ENCODE measurements at places on chromosomes 2 and 18. TPM values are rescaled to one million over a fixed set of nuclear protein-coding genes. Genes with fewer than 3 reads are reported as not detected.

- DNase-seq, result no peak
These were observed 26.0 kb downstream of the EIF2AK3 start for GRCh38 chr2:88601286-88601685.

DNA sequence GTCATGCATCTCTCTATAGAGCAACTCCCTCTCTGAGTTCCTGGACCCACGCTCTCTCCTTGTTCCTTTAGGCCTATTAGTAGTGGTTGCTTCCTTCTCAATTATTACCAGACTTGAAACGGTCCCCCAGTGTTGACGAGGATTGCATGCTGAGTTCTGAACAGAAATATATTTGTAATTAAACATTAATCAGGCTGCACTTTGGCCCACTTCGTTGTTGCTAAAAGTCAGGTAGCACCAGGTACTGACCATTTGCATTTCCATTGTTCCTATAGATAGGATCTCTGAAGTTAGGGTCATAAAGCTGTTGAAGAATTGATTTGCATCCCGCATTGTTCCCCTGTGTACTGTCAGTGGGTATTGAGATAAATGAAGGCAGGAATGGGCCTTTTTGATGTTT, 36.9 kb upstream of the TTR start:
- DNase-seq, result no peak

DNA sequence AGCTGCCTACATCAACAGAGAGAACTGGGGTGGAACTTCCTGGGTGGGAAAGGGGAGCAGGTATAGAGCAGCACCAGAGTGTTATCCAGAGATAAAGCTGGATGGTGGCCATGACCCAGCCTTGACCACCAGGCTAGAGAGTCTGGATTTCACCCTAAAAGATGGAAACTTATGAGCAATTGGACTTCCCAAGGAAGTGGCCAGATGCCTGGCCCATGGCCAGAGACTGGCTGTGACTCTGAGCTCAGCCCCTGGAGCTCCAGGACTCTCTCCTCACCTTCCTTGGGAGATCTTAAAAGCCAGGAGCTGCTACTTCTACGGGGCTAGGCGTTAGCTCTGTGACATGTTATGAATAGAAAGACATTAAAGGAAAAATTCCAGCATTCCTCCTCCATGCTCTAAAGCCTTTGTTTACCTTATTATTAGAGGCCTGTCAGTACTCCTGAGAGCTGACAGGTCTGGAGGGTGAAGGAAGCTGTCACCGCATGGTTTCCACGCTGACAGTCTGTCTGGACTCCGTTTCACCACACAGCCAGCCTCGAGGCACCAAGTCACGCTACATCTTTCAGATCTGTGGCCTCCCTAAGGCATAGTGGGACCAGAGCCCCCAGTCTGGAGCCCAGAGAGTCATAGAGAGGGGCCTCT, 260.0 kb upstream of the SIX2 start:
- no peak for DNase-seq

- no peak for DNase-seq
These were observed 105.9 kb upstream of the RBBP8 start for GRCh38 chr18:22827216-22827615.

DNA sequence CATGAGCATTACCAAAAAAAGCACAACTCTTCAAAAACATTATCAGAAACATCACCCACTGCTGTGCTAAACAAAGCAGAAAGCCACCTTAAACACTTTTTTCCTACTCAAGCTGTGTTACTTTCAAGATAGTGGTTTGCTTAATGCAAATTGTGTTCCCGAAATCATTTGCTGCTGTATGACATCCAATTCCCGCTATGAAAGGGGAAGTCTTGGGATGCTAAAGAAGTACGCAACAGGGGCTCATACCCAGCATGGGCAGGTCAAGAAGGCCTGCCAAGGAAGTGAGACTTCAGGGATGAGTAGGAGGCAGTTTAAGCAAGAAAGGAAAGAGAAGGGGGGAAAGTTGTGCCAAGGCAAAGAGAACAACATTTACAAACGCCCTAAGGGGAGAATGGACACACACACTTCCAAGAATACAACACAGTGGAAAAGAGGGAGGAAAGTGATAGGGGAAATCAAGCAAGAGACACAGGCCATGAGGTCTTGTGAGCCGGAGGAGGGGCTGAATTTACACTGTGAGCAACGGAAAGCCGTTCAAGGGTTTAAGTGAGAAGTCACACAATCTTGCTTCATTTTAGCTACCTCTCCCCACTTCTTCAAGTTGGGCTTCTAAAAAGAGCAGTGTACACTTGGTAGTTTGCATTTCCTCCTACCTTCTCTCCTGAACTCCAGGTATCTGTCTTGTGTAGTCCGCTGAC, 4.0 kb downstream of the PTPN2 start:
- DNase-seq, result no peak

DNA sequence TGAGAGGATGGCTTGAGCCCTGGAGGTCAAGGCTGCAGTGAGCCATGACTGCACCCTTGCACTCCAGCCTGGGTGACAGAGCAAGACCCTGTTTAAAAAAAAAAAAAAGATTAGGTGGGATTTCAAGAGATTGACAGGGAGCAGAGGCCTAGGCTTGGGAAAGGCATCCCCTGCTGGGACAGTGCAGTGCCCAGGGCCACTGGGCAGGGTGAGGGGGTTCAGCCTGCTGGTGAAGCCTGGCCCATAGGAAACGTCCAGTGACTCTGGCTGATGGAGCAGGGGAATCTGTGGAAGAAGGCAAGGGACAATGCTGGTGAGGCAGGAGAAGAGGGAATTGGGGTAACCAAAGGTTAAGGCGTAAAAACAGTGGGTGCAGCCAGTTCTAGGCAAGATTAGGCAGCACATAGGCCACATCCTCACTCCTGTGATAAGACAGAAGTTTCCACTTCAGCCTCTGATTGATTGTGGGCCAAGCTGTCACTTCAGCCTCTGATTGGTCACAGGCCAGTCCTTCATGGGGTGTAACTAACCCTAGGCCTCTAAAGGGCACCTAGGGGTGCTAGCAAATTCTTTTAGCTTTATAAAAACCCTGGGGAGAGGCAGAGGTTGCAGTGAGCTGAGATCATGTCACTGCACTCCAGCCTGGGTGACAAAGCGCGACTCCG, 128.6 kb downstream of the MSH2 start:
- DNase-seq, result no peak

GRCh38 chr2:223554923-223555322, 47.2 kb downstream of the SCG2 start:
- DNase-seq, result no peak

- no peak for DNase-seq
These were observed 1335.8 kb upstream of the CDH2 start for GRCh38 chr18:29512761-29513160.

GRCh38 chr18:44679914-44680272, 795 bp upstream of the SETBP1 start:
- no peak for DNase-seq

- no peak for DNase-seq
These were observed 196.4 kb upstream of the HDAC4 start for GRCh38 chr2:239597216-239597615.

- no peak for DNase-seq
These were observed 23.9 kb upstream of the NCOA1 start for GRCh38 chr2:24466871-24467870.

DNA sequence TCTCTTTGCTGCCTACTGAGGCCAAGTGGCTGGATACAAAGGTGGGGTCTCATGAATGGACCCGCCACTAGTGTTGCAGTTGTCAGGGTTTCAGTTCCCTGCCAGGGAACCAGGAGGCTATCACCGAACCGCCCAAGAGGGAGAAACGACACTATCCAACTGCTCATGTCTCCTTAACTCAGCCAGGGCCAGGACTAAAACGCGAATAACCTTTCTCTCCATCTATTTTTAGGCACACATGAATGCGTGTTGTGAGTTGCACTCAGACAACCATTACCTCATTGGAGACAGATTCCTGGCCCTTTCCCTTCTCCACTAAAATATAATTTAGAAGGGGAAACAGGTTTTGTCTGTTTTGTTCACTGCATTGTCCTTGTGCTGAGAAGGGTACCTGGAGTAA, 559.5 kb downstream of the SOCS6 start:
- DNase-seq, result no peak

GRCh38 chr2:27347641-27348040, 8.9 kb downstream of the GTF3C2 start:
- DNase-seq, result no peak

DNA sequence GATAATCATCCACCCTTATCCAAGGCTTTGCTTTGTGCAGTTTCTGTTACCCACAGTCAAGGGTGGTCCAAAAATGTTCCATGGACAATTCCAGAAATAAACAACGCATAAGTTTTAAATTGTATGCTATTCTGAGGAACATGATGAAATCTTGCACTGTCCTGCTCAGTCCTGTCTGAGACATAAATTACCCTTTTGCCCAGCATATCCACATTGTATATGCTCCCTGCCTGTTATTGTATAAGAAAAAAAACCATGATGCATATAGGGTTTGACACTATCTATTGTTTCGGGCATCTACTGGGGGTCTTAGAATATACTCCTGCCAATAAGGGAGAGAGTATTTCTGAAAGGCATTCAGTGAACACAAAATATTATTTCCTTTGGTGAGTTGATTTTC, 24.0 kb downstream of the LRRTM1 start:
- DNase-seq, result no peak

- no peak for DNase-seq
These were observed 86.9 kb upstream of the MGAT5 start for GRCh38 chr2:134167015-134167414.

GRCh38 chr2:24272161-24272802, 88.1 kb downstream of the ITSN2 start:
- DNase-seq, result no peak

GRCh38 chr18:55250768-55251173, 291.5 kb upstream of the CCDC68 start:
- DNase-seq, result no peak

GRCh38 chr2:229733611-229734245, 19.4 kb upstream of the DNER start:
- no peak for DNase-seq

DNA sequence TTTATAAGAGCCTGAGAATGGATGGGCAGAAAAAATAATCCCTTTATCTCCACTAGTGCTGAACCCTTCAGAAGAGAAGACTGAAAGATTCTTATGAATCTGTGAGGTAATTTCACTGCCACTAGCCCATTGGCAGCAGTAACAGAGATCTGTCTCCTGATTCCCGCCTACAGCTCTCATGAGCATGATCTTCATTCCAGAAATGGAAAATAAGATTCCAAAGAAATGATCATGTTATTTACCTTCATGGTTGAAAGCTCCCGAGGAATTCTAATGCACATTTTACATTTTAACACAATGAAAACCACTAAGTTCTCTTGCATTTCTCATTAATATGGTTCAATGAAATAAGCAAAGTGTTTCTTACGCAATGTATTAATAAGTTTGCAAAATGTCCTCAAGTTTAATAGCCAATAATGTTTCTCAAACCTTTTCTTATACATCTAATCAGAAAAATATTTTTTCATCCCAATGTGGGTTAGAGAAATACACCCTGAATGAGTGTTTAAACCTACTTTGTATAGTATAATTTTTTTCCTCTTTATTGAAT, 905.6 kb downstream of the TMEM182 start:
- DNase-seq, result no peak

GRCh38 chr18:51251625-51252024, 54.1 kb upstream of the MEX3C start:
- no peak for DNase-seq

DNA sequence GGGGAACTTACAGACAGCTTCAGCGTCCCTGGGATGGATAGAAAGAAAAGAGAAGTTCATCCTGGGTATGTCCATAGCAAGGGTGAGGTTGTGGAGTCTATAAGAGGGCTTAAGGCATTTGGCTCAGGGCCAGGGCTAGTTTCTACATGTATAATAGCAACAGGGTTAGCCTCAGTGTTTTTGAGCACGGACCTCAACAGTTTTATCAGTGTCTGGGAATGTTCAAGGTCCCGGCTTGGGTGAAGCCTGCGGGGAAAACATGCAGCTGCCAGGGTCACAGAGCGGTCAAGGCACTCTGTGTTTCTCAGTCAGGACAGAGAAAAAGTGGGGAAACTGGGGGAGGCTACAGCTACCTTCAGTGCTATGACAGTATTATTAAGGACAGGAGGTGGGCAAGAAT, 427.7 kb upstream of the HS6ST1 start:
- DNase-seq, result no peak

- no peak for DNase-seq
These were observed 237.0 kb downstream of the HNMT start for GRCh38 chr2:138201286-138201685.

- DNase-seq, result no peak
These were observed 115.7 kb upstream of the COPS8 start for GRCh38 chr2:236969767-236970655.

- no peak for DNase-seq
These were observed 150.1 kb downstream of the WDSUB1 start for GRCh38 chr2:159136391-159136790.

- DNase-seq, result no peak
These were observed 14.5 kb upstream of the NAB1 start for GRCh38 chr2:190634381-190634780.

GRCh38 chr2:203909261-203909967, 27.1 kb upstream of the ICOS start:
- DNase-seq, result peak; percentile 65

DNA sequence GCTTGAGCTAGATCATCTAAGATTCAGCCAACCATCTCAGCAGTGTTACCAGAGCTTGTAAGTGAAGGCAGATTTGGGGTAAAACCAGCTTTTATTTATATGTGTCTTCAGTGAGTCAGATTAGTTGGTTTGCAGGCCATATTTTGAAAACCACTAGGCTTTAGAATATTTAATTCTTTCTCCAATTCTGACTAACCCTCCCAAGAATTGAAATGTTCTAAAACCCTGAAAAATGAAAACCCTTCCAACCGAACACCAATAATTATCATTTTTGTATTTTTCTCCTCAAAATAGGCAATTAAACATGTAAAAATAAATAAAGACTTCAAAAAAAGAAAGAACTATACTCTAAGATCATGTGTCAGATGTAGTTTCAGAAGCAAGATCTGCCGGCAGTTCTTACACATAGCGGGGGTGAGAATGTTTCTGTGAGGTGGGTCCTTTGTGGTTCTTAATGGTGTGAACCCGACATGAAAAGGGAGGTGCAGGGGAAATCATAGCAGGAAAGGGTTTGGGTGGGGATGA, 14.2 kb downstream of the PLEK start:
- no peak for DNase-seq

- no peak for DNase-seq
These were observed 173.1 kb downstream of the ASB1 start for GRCh38 chr2:238599549-238600505.

GRCh38 chr2:229956491-229956890, 34.2 kb downstream of the FBXO36 start:
- DNase-seq, result no peak

- no peak for DNase-seq
These were observed 26.0 kb upstream of the GLI2 start for GRCh38 chr2:120709608-120710041.

- no peak for DNase-seq
These were observed 94.3 kb downstream of the HDAC4 start for GRCh38 chr2:239306274-239307220.

The NAT8 gene
- not detected for polyA plus RNA-seq

The REG3G gene
- polyA plus RNA-seq, result not detected

The PLGLB2 gene
- 4.5 TPM for polyA plus RNA-seq

The ALLC gene
- polyA plus RNA-seq, result not detected

The PUS10 gene
- polyA plus RNA-seq, result 8.0 TPM

The EFR3B gene
- polyA plus RNA-seq, result 0.09 TPM

The TXNDC2 gene
- 0.06 TPM for polyA plus RNA-seq

The ACKR3 gene
- 0.07 TPM for polyA plus RNA-seq

The NOTO gene
- polyA plus RNA-seq, result not detected

The ATP6V1B1 gene
- polyA plus RNA-seq, result 0.82 TPM

The IL1RN gene
- not detected for polyA plus RNA-seq

The PSTPIP2 gene
- 12.6 TPM for polyA plus RNA-seq

The COL6A3 gene
- polyA plus RNA-seq, result 1,384 TPM

The BBS5 gene
- polyA plus RNA-seq, result 2.0 TPM

The DSG4 gene
- not detected for polyA plus RNA-seq

The WDR75 gene
- polyA plus RNA-seq, result 28.2 TPM

The CHRNG gene
- polyA plus RNA-seq, result not detected

The PAPOLG gene
- polyA plus RNA-seq, result 15.3 TPM

The IL18RAP gene
- polyA plus RNA-seq, result not detected
